Left renal cortex interstitium (tissue), 4 donors: ENCODE measurements at places on chromosomes 12 and 14. TPM values are rescaled to one million over a fixed set of nuclear protein-coding genes. Genes with fewer than 3 reads are reported as not detected.

The IPO8 gene
- 48.1 TPM for polyA plus RNA-seq

The AICDA gene
- 0.32 TPM for polyA plus RNA-seq

The COL2A1 gene
- polyA plus RNA-seq: 66.6 TPM

The KLRC1 gene
- polyA plus RNA-seq: 0.52 TPM

The ZNF385A gene
- polyA plus RNA-seq: 16.2 TPM

The NYNRIN gene
- 53.0 TPM for polyA plus RNA-seq

The TAS2R7 gene
- not detected for polyA plus RNA-seq

The SMIM41 gene
- polyA plus RNA-seq: 0.33 TPM

GRCh38 chr14:54673193-54674045, 106.5 kb downstream of the SAMD4A start:
- no peak for DNase-seq

DNA sequence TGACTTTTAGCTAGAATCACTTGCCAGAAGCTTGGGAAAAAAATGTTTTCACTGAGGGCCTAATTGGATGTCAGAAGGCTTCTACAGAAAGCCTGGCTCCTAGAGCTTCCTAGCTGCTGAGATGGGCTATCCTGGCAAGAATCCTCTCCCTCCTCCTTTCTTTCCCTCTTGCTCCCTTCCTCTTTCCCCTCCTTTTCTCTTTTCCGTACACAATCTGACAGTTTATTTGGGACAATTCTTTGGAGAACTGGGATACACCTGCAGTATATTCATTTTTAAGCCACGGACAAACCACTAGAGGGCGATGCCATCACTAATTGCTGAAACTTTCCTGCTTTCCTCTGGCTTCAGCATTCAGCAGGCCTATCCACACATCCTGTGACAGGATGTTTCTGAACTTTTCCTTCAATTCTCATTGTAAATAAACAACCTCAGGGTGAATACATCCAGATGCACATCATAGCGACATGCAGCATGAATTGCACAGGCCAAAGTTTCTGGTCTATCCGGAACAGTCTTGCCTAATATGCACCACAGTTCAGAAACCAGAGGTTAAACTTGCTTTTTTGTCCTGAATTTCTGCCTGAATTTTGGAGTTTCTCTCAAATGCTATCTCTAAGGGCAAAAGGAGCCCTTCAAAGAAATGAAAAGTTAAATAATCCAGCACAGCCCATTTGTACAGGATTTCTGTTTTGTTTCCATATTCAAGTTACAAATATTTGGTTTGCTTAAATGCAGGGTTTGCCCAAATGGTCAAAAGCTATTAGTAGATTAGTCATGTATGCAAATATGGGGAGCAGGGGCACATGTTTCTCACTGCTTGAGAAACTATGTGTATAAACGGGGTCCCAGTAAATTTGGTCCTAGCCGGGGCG, 142.8 kb downstream of the PAWR start:
- no peak for DNase-seq

DNA sequence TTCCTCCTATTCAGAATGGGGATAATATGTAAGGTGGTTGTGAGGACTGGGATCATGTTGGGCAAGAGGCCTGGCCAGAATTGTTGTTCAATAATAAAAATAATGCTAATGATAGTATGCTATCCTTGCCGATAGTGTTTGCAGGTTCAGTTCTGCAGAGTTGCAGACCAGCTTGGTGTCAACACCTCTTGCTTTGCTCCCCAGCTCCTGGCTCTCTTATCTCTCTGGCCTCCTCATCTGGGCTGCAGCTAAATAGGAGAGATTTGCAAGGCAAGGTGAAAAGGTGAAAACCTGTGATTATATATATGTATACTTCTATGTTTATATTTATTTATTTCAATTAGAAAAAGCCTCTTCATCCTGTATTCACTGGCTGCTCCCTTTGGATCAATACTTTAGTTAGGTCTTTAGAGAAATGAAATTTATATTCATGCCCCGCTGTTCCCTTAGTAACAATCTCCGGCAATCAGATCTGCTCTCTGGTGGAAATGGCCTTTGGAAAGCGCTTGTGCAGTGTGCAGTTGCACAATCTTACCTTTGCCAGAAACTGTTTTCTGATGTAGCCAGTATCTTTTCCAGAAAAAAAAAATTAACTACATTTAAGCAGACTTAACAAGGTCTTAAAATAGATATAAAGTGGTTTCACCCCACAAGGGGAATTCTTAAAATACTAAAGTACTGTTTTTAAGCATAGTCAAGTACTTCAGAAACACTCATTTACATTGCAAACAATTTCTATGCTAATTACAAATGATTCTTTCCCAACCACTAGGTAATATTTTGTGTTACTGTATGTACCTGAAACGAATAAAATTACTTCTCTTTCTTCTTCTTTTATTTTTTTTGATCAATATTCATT, 19.1 kb upstream of the ACVR1B start:
- DNase-seq: no peak

GRCh38 chr14:24432259-24433131, 2.7 kb downstream of the KHNYN start:
- no peak for DNase-seq

DNA sequence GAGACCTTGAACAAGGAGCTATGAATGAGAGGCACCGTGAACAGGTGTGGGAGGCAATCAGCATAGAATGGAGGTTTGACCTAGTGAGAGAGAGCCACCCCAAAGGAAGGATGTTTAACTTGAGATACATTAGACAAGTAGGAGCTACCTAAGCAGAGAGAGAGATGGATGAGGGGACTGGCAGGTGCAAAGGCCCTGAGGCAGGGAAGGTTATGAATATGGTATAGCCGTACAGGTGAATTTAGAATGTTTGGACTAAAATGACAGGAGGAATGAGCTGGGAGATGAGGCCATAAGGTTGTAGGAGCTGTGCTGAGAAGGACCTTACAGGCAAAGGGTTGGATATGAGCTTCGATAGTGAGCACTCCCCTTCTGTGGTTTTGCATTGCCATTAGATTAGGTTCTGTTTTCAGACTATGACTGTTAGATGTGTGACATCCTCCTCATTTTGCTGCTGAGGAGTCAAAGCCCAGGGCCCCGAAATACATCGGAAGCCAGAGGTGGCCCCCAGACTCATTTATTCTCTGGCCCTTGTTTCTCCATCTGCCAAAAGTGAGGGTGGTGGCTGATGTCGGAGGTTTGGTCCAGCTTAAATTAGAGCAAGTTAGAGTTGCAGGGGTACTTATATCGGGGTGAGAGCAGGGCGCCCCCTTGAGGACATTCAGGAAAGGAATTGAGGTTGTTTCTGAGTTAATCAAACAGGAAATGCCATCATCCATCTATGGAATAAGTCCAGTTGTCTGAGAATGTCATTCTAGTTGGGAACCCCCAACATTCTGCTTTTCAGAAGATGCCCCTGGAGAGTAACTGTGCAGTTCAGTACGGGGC, 29.4 kb downstream of the SLC24A4 start:
- DNase-seq: no peak

GRCh38 chr14:77603654-77604255, 12.7 kb downstream of the SPTLC2 start:
- DNase-seq: no peak

DNA sequence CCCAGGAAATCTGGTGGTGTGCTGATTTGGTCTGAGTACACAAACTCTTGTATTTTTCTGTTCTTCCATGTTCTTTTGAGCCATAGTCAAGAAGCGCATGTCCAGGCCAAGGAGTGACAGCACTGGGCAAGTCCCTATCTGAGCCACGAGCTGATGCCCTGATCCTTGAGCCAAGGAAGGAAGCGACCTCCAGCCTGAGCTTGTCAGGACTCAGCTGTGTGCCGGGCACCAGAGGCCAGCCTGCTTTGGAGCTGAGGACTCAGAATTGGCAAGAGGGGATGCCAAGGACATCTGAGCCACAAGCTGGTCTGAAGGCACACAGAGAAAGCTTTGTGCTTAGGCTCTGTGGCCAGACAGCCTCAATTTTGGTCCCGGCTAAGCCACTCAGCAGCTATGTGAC, 52.6 kb downstream of the GALNT16 start:
- DNase-seq: no peak

- DNase-seq: no peak
Measured at GRCh38 chr12:121799842-121800693, 3.7 kb upstream of the SETD1B start.

- no peak for DNase-seq
Measured at GRCh38 chr14:97262336-97262735, 465.2 kb downstream of the VRK1 start.

DNA sequence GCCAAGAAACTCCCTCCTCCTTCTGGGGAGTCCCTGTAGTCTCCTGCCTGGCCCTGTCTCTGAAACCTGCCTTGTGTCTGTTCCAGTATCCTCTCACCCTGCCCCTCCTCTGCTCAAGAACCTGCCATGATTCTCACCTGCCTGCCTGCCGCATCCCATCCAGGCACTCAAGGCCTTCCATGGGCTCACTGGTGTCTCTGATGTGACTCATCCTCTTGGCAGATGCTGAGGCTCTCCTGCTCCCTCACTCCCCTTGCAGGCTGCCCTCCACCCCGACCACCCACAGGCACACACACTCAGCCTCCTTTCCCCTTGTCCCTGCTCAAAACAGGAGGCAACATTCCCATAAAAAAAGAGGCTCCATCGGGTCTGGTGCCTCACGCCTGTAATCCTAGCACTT, 5.8 kb upstream of the BEGAIN start:
- no peak for DNase-seq

DNA sequence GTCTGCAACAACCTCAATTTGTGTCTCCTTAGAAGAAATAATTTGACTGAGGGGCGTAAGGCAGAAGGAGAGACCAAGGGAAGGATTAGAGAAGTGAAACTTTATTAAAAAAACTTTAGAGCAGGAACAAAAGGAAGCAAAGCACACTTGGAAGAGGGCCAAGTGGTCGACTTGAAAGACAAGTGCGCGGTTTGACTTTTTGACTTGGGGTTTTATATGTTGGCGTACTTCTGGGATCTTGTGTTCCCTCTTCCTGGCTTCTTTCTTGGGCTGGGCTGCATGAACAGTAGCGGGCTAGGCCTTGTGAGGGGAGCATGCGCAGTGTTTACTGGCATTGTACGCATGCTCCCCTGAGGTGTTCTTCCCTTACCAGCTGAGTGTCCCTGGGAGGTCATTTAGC, 369.3 kb upstream of the DCN start:
- DNase-seq: no peak

DNA sequence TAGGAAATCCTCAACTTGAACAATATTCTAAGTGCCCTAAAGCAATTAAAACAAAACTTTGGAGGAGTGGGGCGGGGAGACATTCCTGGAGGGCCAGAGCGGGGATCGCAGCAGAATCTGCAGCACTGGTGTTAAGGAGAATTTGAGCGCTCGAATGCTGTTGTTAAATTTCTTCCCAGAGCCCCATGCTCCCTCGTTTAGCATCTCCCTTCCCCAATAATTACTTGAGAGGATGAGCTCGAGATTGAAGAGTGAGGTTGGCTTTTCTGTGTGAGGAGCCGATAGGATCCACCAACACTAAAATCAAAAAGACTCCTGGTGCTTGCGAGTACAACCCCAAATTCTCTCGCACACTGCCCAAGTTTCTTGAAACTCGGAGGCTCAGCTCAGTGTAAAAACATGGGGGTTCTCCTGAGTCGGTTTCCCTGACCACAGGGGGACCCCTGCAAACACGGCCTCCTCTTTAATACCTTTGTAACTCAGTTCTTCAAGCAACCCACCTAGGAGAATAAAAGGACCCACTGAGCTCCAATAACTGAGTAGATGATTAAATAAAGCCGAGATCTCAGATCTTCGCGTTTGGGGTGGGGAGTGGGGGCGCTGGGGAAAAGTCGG, 10.2 kb upstream of the FOXG1 start:
- no peak for DNase-seq

- no peak for DNase-seq
Measured at GRCh38 chr12:76023069-76023690, 8.4 kb downstream of the PHLDA1 start.

DNA sequence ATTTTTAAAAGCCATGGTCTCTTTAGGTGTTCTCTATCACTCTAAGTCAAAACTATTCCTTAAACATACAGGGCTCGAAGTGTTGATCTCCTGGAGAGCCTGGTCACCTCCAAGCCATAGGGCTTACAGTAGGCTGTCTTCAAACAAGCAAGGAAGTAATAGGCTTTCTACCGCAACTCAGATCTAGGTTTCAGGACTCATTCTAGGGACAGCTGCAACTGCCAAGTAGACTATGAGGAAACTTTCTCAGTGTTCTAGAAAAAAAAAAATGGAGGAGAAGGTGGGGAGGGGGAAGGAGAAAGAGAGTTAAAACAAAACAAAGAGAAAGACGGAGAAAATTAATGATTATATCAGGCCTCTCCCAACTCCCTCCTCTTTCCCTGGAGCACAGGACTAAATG, 106.9 kb upstream of the ETV6 start:
- no peak for DNase-seq

GRCh38 chr12:101256266-101256665, 23.6 kb upstream of the UTP20 start:
- DNase-seq: no peak

DNA sequence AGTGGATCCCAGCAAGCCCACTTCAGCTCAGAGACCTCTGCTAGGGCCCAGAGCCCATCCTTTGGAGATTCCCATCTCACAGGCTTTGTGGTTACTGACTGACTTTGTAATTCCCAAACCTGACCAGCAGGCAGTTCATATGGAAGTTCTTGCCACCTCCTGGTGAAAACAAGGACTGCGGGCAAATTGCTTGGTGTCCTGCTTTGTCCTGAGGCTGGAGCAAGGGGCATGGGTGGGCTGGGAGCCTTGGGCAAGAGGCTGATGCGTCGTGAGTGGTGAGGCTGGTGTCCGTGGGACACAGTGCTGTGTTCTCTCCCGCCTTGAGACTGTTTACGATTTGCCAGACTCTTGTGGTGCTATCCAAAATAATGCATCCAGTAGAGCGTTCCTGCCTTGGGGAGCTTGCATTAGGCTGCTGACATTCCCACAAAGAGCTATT, 91.0 kb downstream of the LRRC74A start:
- DNase-seq: no peak

- no peak for DNase-seq
Measured at GRCh38 chr12:64526859-64527258, 74.9 kb downstream of the TBK1 start.

- no peak for DNase-seq
Measured at GRCh38 chr14:23618415-23618988, 17.7 kb upstream of the DHRS2 start.

DNA sequence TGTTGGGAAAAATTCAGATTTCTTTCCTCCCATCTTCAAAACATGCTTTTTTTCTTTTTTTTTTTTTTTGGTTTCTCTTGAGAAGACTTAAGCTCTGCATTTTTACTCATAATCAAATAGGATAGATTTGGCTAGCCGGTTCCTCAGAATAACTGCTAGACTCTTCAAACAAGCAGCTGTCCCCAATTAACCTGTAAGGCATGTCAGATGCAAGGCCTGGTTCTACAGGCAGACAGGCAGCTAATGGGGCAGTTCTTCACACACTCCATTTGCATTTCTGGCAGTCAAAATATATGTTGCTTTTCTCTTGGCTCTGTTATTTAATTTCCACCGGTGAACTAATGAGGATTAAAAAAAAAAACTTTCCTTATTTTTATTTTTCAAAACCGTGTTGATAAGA, 228.0 kb upstream of the ATP2B1 start:
- DNase-seq: no peak

DNA sequence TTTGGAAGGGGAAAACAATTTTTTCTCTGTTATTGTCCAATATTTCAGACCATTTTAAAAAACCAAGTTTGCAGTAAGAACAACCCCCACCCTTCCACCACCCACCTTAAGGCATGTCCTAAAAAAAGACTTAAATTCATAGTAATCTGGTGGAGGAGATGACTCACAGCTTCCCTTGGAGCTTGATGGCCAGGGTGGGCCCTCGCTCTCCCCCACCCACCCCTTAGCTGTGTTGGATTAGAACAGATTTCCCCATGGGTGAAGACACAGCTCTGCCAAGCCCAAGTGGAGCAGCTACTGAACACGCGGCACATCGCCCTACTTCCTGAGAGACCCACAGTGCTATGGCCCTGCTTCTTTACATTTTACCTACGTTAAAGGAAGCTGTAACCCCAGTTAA, 140.3 kb downstream of the GCH1 start:
- no peak for DNase-seq
